Neural crest cell (in vitro differentiated cells): ENCODE measurements at places on chromosomes 1 and 21.

- DNase-seq: no peak
These were observed 31.8 kb upstream of the CDC14A start for GRCh38 chr1:100320311-100321099.

GRCh38 chr21:14414932-14415508, 32.1 kb upstream of the HSPA13 start:
- no peak for DNase-seq

GRCh38 chr1:156703336-156703735, 2.0 kb downstream of the CRABP2 start:
- no peak for DNase-seq

DNA sequence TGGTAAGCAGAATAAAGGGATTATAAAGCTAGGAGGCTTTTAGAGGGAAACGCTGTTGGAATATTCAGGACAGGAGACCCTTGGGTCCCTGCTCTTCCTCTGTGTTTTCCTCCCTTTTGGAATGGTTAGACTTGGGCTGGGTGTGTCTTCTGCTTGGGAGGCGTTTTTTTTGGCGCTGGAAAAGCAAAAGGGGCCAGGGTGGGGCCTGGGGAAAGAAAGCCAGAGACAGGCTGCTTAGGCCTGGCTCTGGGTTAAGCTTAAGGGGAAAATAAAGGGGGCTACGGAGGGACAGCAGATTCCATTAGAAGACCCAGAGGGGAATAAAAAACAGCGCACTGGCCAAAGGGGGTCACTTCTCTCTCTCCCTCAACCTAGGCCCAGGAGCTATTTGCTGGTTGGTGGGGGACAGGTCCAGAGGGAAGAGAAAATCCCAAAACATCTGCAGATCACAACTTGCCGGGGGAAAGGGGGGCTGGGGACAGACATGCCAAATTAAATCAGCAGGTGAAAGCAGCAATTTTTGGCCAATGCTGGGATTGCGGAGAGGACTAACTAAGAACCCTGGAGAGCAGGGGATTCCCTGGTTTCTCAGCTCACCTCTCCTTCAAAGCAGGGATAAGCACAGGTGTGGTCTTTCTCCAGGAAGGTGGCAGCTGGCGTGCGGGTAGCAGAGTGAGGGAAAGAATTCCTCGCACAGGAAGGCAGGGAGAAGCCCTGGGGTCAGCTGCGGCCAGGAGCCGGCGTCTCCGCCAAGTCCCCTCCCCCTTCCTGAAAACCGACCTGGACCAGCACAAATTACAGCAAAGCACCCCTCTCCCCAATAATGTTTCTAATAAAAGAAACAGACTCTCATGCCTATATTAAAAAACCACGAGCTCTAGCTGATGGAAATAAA, 82.2 kb upstream of the AK4 start:
- DNase-seq: no peak

DNA sequence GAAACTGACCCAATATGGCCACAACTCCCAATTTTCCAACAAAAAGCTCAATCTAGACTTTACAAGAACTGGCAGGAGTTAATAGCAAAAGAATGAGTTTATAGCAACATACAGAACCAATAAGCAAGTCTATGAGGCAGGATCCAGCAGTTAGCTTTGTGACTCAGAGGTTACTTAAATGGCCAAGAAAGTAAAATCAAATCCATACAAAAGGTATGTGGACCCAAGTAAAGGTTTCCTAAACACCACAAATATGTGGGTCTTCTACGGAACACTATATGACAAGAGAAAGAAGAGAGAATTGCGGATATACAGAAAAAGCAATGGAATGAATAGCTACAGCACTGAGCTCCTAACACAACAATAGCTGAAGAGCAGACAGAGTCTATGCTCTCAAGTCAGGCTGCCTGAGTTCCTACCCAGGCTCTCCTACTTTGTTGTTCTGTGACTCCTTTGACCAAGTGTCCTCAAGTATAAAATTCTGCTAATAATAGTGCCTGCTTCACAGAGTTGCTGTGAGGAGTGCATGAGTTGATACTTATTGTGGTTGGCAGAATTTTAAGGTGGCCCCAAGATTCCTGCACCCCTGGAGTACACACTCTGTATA, 204.3 kb downstream of the SMYD3 start:
- no peak for DNase-seq

DNA sequence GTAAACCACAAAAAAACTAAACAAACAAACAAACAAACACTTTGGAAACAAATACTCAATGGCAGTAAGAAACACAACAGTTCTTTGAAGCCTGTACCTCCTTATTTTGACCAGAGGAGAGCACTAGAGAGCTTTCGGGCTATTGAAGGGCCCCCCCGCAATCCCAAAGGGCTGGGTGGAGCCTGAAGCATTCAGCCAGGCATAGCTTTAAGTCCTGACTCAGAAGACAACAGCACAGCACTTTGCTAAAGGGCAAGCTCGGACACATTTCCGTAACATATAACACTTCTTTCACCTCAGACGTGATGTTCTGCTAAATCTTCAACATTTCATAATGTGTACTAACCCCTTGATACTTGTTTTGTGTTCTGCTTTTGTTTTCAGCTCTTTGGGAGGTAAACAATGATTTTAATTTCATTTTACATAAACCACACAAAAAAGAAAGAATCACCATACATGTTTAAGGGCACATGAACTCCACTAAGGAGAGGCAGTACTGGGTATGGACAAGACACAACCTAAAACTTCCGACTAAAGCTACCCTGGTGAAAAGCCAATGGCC, 9.7 kb upstream of the SHCBP1L start:
- DNase-seq: peak; percentile 38

- no peak for DNase-seq
These were observed 444 bp upstream of the MAP3K6 start for GRCh38 chr1:27367160-27367650.

DNA sequence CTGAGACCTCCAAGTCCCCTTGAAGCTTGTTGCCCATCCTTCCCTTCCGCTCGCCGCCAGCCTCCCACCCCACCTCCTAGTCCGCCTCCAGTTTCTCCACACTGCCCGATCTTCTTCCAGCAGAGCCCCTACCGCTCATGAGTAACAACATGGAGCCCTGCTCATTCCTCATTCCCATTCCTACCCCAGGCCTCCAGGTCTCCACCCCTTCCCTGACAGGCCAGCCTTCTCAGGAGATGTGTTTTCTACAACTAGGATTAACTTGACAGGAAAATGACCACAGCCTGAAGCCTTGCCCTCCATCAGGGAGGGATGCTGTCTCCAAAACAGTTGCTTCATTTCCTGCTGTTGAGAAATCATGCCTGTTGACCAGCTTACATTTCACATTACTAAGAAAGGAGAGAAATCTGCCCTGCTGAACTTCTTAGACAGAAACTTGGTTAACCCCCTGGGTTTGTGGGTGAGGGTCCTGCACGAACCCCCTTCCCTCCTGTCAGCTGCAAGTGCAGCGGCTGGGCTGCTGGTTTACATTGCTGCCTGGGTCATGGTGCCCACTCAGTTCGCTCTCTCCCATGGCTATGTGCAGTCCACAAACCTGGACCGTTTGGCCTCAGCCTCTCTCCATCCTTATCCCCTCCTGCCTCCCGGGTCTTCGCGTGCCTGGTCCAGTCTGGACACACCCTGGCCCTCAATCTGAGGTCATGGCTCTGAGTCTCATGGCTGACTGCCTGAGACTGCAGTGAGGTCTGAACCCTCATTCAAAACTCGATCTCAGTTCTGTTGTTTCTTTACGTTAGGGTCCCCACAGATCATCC, 16.1 kb upstream of the CHI3L1 start:
- DNase-seq: no peak

DNA sequence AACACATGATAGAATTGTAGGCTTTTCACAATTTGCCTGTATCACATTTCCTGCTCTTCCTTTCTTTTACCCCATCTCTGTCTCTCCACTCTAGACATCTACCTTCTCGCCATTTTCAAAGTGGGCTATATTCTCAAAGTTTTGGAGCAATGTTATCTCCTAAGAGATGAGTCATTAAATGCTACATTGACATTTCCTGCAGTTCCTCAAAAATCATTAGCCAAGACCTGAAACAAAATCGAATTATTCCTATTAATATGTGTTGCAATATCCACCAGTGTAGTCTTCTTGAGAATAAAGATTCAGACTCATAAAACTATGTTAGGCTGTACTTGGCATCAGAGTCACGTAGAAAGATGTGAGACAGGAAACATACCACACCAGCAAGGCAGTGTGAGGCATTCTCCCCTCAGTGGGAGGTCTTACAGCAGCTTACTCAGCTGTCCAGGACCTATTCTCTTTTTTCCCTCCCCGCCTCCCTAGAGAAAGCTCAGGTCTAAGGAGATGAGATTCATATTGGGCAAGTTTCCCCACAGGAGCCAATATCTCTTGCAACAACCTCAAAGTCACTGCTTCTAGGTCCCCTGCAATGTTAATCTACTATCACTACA, 38.8 kb downstream of the FRRS1 start:
- no peak for DNase-seq

GRCh38 chr1:119266386-119266785, 102.2 kb upstream of the HAO2 start:
- DNase-seq: no peak

DNA sequence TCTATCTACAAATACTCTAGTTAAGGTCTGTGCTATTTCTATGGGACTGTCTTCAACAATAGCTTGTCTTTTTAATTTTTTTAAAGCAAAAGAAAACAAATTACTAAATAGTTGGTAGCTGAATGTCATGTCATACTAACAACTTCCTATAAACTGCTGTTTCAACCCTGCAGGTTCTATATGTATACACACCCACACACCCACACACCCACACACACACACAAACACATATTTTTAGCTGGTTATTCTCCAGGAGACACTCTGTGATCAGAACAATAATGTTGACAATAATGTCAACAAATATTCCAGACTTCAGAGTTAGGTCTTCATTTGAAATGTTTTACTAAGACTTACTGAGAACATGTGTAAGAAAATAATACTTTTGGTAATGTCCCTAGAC, 66.7 kb downstream of the AK5 start:
- DNase-seq: no peak

DNA sequence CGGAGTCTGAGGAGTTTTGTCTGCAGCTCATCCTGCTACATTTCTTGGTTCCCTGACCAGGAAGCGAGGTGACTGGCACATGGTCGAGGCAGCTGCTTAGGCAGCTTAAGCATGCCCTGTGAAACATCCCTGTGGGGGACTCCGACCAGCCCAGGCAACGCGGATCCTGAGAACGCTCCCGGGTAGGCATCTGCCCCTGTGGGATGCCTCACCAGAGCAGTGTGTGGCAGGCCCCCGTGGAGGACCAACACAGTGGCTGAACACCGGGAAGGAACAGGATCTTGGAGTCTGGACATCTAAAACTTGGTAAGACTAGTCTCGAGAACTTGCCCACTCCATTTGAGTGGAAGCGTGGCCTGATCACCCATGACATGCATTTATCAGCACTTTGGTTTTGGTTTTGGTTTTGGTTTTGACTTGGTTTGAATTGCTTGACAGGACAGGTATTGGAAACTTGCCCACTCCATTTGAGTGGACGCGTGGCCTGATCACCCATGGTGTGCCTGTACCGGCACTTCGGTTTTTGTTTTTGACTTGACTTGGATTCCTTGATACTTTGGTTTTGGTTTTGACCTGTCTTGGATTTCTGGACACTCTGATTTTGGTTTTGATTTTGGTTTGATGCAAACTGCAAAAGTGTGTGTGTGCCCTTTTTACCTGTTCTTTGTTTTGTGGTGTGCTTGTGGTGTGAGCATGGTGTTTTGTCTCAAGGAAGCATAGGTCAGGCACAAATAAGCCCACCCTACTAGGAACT, 12.2 kb upstream of the NEK2 start:
- no peak for DNase-seq

GRCh38 chr1:118160806-118161205, 24.2 kb downstream of the SPAG17 start:
- DNase-seq: no peak

DNA sequence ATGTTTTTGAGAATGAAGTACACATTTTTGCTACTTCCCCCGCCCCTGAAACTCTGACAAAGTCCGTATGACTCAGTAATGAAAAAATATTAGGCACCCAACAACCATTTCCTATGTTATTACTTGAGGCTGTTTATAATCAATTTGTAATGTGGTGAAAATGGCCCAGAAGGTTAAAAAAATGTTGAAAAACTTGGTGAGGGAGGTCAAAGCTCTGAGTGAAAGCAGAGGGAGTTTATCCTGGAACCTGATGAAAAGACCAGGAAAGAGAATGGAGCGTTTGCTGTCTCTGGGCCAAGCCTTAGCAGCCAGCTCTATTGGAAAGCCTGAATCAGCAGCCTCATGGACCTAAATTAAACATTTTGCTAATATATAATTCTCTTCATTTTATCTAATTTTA, 367.7 kb upstream of the NEGR1 start:
- no peak for DNase-seq

DNA sequence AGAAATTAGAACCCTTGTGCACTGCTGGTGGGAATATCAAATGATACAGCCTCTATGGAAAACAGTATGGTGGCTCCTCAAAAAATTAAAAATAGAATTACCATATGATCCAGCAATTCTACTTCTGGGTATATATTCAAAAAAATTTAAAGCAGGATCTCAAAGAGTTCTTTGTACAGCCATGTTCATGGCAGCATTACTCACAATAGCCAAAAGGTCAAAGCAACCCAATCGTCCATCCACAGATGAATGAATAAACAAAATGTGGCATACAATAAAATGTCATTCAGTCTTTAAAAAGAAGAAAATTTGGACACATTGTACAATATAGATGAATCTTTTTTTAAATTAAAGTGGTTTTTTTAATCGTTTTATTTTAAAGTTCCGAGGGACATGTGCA, 36.3 kb upstream of the ERG start:
- DNase-seq: no peak

DNA sequence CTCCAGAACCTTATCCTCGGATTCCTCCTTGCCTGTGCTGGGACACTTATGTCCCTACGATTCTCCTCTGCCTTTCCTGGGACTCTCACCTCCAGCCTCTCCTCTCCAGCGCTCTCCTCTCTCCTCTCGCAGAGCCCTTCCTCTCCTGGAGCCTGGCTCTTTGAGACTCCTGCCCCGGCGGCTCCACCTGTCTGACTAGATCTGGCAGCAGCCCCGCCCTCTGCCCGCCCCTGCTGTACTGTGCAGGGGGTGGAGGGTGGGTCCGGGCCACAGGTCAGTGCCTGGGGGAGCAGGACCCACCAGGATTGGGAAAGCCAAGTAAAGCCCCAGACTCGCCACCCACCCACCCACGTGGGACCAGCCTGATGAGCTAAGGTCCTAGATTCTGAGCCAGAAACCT, 1.6 kb downstream of the ELOVL1 start:
- DNase-seq: no peak

DNA sequence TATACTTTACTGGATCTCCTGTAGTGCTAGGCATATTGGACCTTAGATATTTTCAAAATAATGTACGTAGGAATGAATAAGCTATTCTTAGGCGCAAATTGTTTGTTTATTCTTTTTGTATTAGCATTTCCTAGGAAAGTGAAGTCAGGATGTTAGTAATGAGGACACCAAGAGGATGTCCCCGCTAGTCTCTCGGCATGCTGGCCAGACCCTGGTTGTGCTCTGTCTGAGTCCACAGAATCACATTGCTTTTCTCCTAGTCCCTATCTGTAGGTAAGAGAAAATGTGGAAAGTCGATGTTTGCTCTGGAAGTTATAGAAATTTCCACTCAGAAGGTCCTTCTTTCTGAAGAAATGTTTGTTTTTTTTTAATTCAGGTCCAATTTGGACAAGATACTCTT, 31.1 kb downstream of the DNM3 start:
- no peak for DNase-seq
